ENCODE measurements at places on chromosomes 12 and 14.
A peak's percentile ranks its signal among the peaks of the same experiment; 100 is the strongest.

DNA sequence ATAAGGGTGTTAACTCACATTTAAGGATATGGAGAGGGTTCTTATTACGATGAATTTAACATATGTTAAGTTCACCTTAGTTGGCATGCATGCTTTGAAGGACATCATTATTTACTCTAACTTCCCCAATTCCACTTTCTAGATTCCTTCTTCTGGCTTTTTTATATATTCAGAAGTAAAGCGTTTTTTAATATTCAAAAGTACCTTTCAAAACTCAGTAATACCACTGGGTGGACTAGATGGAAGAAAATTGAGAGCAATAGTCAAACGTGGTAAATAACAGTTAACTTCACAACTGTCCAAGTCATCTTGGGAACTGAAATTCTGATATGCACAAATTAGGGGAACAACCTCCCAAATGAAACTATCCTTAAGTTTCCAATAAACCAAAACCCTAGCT, 9.1 kb downstream of the SINHCAF start:
- peak; percentile 19 for ATAC-seq

DNA sequence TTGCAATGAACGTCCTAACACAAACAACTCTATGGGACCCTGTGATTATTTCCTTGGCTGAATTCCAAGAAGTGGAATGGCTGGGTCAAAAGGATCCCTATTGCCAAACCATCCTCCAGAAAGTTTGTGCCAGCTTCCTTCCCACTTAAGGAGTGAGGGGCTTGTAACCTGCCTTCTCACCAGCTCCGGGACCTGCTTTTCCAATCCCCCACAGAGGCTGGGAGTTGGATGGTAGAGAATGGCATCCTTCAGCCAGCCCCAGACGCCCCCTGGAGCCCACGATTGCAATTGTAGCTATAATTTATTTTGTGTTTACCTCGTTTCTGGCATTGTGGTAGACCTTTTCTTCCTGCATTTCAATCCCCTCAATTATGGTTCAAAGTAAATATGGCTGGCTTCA, 9.7 kb upstream of the ZDHHC22 start:
- ATAC-seq = no peak

- ATAC-seq = no peak
These were observed 83.1 kb upstream of the RFLNA start for GRCh38 chr12:124211753-124212152.

GRCh38 chr14:50756300-50756699, 74.7 kb downstream of the NIN start:
- ATAC-seq = no peak

DNA sequence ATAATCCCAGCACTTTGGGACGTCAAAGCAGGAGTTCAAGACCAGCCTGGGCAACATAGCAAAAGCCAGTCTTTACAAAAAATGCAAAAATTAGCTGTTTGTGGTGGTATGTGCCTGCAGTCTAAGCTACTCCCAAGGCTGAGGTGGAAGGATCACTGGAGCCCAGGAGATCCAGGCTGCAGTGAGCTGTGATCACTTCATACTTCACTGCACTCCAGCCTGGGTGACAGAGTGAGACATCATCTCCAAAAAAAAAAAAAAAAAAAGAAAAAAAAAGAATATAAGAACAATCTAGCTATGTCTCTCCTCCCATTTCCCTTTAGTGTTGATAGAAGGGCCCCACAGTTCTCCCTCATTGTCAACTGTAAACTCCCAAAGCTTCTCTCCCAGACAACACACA, 3.5 kb upstream of the BCAT1 start:
- no peak for ATAC-seq

- ATAC-seq = no peak
These were observed 272.4 kb downstream of the NELL2 start for GRCh38 chr12:44603701-44604100.

GRCh38 chr12:124428792-124429281, 133.9 kb downstream of the RFLNA start:
- no peak for ATAC-seq

DNA sequence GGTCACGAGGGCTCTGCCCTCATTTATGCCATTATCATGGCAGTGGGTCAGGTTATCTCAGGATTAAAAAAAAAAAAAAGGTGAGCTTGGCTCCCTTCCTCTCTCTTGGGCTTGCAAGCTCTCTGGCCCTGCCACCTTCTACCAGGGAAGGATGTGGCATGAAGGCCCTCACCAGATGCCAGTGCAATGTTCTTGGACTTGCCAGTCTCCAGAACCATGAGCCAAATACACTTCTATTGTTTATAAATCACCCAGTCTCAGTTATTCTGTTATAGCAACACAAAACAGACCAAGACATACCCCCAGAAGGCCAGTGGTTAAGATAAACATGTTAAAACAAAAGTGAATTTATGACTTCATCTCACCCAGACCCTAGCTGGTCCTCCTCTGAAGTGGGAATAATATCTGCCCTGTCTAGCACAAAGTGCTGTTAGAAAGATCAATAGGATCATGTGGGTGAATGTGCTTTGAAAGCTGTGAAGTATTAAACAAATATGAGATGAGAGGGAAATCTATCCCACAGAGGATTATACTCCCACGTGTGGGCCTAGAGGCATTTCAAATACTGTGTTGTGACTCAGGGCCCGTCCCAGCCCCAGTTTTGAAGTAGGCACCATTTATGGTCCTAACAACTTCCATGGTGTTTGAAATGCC, 88.6 kb downstream of the NINJ2 start:
- no peak for ATAC-seq

DNA sequence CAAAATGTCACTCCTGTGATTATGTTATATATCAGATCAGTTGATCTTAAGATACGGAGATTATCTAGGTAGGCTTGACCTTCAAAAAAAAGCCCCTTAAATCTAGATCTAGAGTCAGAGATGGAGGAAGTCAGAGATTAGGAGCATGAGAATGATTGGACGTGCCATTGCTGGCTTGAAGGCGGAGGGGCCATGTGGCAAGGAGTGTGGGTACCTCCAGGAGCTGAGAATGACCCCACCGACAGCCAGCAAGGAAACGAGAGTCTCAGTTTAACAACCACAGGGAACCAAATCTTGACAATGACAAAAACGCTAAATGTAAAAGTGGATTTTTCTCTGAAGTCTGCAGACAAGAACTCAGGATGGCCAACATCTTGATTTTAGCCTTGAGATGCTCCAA, 32.5 kb upstream of the MANSC4 start:
- no peak for ATAC-seq

DNA sequence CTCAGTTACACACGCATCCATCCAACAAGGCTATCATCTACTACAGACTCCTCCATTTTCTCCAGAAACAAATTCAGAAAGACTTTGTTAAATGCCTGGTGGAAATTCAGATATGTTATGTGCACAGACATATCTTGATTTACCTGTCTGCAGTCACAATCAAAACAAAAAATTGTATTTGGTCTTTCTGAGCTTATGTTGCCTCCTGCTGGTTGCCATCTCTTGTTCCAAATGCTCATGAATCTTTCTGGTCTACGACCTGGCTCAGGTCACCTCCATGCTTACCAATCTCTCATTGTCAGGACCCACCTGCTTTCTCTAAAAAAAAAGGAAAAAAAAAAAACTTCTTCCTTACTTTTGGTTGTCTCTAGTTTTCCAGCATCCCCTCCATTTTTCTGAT, 169.2 kb upstream of the PLXNC1 start:
- no peak for ATAC-seq

GRCh38 chr12:106903241-106903945, 52.3 kb upstream of the TMEM263 start:
- ATAC-seq = peak; percentile 94

DNA sequence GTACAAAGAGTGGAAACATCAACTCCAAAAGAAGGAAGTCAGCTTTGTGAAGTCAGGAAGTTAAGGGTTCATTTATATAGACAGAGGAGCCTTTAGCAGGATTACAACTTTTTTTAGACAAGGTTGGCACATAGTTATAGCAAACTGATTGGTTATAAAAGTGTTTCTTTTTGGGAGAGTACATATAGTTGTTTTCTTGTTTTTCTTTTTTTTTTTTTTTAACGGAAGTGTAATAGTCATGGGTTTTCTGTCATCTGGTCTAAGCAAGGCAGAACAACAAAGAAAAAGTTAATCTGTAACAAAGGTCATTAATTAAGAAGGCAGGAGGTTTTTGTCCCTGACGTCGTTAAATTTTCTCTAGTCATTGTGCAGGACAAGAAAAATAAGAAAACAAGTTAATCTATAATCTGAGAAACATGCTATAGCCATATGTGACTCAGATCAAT, 13.0 kb upstream of the MFAP5 start:
- no peak for ATAC-seq

GRCh38 chr14:68981139-68981538, 2.0 kb upstream of the ACTN1 start:
- ATAC-seq = no peak

DNA sequence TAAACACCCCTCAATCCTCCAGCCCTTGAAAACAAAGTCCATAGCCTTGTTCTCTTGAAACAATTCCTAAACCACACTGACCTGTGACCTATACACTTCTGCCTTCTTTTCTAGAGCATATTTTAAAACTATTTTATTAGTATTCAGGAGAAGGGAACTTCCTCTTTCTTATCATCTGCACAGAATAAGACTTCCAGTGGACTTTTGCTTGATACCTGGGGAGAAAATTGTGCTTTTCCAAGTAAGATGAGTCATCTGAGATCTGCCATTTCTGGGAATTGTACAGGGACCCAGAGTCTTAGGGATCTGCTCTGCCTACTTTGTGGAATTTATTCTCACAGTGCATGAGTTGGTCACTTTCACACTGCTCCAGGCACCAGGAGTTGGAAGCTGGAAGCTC, 10.5 kb upstream of the WNT5B start:
- no peak for ATAC-seq

GRCh38 chr14:93799989-93800921, 12.0 kb upstream of the PRIMA1 start:
- ATAC-seq = no peak

DNA sequence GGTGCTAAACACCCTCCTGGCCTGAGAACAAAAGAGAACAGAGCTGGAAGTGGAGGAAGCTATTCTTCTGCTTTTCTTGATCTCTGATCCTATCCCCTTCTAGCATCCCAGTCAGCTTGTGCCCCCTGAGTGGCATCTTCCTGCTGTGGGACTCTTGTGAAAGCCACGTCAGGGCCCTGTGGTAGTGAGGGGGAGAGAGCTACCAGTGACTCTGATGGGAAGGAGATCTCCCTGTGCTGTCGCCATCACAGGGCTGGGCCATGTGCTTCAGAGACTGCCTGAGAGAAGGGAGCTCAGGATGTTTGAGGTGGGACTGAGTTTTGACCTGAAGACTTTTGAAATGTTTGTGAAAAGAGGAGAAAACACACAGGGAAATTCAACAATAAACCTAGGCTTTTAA, 107.6 kb upstream of the FUT8 start:
- no peak for ATAC-seq

DNA sequence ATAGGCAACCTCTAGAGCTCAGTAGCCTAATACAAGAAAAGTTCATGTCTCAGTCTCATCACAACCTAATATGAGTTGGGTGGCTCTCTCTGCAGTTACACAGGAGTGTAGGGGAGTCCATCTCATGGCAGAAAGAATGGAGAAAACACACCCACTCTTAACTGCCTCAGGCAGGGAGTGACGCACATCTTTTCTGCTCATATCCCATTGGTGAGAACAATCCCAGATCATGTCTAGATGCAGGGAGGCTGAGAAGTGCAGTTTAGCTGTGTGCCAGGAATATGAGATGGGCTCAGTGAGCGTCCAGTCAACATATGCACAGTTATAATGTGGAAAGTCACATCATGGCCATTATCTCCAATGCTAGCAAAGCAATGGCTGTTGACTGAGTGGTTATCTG, 59.3 kb upstream of the KCNA5 start:
- ATAC-seq = no peak

DNA sequence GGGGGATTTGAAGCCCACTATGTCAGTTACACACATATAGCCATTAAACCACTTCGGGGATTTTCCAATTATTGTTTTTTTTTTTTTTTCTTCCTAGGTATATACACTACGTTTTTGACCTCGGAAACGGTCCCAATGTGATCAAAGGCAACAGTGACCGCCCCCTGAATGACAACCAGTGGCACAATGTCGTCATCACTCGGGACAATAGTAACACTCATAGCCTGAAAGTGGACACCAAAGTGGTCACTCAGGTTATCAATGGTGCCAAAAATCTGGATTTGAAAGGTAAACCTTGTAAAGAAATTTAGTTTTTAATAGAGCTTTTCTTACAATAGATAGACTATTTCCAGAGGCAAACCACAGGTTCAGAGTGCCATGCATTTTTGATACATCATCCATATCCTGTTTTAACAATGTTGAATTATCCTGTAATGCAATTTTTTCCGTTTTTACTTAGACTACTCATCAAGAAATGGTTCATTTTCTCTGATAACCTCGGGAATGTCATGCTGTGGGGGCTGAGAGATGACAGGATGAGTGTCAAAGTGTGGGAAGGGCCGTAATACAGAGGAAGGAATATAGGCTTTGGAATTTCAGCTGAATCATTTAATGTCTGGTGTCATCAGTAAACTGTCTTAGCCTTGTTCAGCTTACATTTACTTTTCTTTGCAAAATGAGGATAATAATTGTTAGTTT, 797.1 kb downstream of the NRXN3 start:
- ATAC-seq = no peak

DNA sequence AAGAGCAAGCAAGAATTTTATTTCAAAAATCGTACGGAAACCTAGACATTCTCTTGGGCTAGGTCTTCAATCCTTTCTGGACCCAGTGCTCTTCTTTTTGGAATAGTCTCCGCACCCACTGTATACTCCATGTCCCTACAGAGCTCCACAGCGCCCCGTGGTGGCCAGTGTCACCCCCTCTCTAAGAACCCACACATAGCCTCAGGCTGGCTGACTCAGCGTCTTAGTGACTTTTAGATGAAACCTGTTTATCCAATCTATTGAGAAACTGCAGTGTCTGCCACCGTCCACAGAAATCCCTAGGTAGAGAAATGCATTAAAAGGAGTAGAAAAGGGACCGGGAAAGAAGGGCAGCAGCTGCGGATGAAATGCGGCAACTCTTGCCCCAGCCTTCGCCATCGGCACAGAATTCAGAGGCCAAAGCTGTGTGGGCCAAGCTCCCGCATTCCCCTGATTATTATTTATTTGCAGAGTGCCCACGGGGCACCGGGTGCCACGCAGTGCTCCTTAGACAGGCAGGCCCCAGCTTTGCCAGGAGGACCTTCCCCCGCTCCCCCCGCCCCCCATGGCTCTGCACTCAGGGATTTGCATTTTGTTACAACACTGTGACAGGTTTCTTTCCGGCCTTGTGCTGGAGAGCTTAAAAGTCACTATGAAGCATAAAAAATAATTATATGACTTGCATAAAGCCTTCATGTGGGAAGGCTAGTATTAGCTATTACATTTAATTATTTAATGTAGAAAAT, 170.1 kb upstream of the FKBP4 start:
- ATAC-seq = no peak

GRCh38 chr14:87567618-87568295, 425.2 kb downstream of the GALC start:
- ATAC-seq = no peak

DNA sequence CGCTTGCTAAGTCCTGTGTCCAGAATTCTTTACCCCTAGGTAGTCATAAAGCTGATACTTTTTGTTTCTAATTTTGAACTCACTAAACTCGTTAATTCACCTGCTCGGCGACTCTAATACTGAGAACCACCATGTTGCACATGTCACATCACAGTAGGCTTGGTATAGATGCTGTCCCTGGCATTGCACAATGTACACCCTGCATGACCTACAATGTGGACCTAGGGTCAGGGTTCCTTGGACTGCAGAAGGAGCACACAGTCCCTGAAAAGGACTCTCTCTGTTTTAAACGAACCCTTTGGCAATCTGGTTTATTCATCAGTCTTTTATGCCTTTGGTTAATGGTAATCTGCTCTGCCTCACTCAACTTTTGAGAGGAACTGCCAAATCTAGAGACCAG, 272.4 kb downstream of the FOXN3 start:
- no peak for ATAC-seq

Data from activated CD4-positive, CD25-positive, alpha-beta regulatory T cell treated with anti-CD3 and anti-CD28 coated beads, Interleukin-2, amount 50 U/mL, for 24 hours (primary cell).